ENCODE measurements at places on chromosomes 1 and 21. TPM values are rescaled to one million over a fixed set of nuclear protein-coding genes. Genes with fewer than 3 reads are reported as not detected.

The DTL gene
- 84.3 TPM for total RNA-seq

The PIGR gene
- not detected for total RNA-seq

DNA sequence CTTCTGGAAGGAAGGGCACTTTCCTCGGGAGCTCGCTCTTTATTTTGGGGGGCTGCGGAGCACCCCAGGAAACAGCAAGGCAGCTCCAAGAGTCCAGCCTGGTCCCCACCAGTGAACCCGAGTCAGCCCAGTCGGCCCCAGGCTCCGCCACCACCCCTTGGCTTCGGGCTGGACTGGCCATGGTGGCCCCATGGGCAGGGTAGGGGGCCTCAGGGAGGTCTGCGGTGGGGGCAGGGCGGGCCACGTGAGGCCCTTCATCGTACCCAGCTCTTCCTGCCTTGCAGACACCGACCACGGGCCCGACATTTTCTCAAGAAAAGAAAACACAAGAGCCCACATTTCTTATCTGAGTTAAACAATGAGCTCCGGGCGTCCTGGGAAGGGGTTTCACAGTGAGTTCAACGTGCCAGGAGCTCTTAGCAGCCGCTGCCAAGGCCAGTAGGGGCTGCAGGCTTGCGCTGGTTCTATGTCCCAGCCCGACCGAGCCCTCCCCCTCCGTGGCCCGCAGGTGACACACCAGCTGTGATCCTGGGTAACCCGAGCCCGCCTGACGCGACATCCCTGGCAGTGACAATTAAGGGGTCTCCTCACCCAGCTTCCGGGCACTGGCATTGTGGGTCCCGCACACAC lies 66.2 kb downstream of the PRDM16 start:
- H3K36me3 ChIP-seq: no peaks in the 10 kb centered on the region
- peaks cover 81% of the 10 kb centered on the region for H3K27me3 ChIP-seq
- DNase-seq: no peak
- no peak overlapping the region for H3K4me3 ChIP-seq
- H3K4me1 ChIP-seq: no peaks in the 10 kb centered on the region

GRCh38 chr21:26013970-26014369 lies 156.6 kb downstream of the APP start:
- H3K36me3 ChIP-seq: peaks cover 3% of the 10 kb centered on the region
- no peak for DNase-seq
- H3K27ac ChIP-seq: no peak overlapping the region
- no peaks in the 10 kb centered on the region for H3K27me3 ChIP-seq

The TPTE gene
- not detected for total RNA-seq

The RNF186 gene
- total RNA-seq: not detected

GRCh38 chr1:114126261-114127095 lies 27.2 kb downstream of the SYT6 start:
- H3K4me1 ChIP-seq: peaks cover 32% of the 10 kb centered on the region
- peaks cover 63% of the 10 kb centered on the region for H3K36me3 ChIP-seq
- no peak for DNase-seq
- peak overlapping the region; percentile 21 for H3K27ac ChIP-seq
- no peak overlapping the region for H3K4me3 ChIP-seq
- no peaks in the 10 kb centered on the region for H3K27me3 ChIP-seq
